Panc1 (cell line): ENCODE measurements at places on chromosomes 13 and 19.
A peak's percentile ranks its signal among the peaks of the same experiment; 100 is the strongest.

- no peak for DNase-seq
These were observed 7.8 kb downstream of the SLC7A1 start for GRCh38 chr13:29587645-29588044.

DNA sequence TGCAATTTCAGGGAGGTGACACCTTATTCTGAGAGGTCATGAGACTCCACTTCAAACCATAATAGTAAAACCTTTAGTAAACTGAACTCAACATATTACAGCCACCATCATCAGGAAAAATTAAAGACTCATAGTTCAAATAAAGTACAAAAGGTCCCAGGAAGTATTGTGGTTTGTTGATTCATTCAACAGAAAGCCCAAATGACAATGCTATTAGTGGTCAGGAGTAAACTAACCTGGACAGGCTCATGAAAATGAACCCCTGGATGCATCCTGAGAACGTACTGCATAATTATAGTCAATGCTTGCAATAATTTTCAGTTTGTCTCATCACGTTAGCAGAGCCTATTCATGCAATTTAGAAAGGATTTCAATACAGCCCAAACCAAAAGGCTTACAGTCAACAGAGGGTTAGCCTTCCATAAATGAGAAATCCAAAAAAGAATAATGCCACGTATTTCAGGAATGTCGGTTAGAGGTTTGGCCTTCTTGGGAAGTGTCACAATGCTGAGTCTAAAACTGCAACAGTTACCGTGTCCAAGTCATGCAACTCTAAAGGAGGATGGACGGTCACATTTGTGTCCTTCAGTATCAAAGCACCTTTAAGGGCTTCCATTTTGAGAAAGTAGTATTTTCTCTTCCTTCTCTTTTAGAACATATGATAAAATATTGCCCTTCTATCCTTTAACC, 280.8 kb downstream of the ABCC4 start:
- peak; percentile 18 for DNase-seq

- DNase-seq, result no peak
These were observed 3.5 kb downstream of the ELANE start for GRCh38 chr19:855566-856120.

DNA sequence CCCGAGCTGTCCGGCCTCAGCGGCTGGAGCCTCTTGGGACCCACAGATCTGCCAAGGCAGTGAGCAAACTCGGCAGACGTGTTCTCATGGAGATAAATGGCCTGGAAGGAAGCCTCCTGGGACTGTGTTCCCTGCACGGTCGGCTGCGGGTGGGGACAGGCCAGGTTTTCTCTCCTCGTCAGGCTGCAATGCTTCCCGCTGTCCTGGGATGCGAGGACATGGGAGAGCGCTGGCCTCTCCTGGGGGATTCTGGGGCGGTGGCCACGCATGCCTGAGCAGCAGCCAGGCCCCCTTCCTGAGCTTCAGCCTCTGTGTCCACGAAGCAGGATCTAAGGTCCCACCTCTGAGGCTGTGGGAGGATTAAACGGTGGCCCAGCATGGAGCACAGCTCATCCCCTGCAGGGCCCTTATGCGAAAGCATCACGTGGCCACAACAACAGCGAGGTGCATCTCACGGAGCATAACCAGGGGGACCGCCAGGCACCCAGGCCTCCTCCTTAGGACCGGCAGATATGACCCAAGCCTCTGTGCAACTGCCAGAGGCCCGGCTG, 21.2 kb upstream of the C13orf46 start:
- DNase-seq, result no peak

DNA sequence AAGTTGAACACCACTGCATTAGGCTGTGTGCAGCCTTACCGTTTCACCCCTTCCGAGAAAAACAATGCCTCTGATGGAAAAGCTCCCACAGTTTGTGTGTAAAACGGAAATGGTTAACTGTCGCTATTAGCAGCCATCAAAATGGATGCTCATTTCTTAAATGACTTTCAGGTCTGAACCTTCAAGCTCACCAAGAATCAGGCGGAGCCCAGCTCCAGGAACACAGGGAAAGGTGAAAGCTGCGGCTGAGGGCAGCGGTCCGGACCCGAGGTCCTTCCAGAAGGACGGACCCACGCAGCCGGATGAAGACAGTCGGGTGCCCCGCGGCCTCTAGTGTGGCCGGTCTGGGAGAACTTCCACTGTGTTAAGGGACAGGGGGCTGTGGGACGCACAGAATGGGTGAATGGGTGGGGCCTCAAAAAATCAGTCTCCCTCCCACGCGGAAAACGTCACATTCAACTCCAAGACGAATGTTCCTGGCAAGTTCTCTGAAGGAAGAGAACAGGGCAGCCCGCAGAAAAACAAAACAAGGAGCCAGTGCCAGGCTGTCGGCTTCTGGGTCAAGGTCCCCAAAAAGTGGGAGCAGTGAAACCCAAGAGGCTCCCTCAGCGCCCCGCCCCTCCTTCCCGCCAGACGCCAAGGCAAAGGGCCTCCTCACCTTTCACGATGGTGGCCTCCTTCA, 4.9 kb downstream of the IRS2 start:
- DNase-seq, result no peak

- no peak for DNase-seq
These were observed at the start of gene GEMIN7 for GRCh38 chr19:45079063-45079910. Gene GEMIN7, plus strand, starts transcription at chr19:45079260. Its CDS starts 10,855 bp downstream, at chr19:45090115.

DNA sequence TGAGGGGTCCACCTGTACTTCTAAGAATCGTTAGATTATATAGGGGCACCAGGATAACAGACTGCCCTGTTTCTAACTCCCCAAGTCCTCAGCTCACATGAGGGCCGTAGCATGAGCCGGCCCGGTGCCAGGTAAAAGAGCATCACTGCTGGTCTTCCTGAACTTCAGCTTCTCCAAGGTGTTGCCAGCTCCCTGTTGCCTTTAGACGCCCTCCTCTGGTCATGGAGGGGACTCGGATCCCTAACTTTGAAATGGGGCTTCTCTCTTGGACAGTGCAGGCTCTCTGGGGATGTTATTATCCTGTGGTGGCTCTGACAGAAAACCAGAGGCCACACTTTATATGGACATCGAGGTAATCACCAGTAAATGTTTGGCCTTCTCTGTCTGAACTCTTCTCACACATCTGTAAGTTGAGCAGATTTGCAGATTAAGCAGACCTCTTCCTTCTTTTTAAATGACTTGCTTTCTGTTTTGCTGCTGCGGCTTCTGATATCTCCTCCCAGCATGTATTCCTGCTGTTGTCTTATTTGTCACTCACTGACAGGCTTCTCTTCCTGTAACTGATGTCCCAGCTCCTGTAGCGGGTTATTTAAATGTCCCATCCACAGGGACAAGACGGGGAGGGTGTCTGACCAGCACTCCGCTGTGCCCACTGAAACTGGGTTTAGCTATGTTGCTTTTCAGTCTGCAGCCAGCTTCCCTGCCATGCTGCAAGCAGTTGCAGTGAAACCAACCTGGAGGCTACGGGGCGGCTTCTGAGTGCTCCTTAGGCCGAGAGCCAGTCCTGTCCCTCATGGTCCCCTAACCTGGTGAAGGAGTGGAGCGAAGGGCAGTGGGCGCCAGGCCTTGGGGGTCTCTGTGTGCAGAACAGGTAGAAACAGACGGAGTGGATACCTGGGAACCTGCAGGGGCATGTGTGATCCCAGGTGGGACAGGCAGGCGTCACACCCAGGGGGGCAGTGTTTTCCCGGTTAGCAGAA, 39.2 kb downstream of the TSSK6 start:
- DNase-seq, result no peak

- no peak for DNase-seq
These were observed 243.5 kb downstream of the RGCC start for GRCh38 chr13:41700790-41701310.

DNA sequence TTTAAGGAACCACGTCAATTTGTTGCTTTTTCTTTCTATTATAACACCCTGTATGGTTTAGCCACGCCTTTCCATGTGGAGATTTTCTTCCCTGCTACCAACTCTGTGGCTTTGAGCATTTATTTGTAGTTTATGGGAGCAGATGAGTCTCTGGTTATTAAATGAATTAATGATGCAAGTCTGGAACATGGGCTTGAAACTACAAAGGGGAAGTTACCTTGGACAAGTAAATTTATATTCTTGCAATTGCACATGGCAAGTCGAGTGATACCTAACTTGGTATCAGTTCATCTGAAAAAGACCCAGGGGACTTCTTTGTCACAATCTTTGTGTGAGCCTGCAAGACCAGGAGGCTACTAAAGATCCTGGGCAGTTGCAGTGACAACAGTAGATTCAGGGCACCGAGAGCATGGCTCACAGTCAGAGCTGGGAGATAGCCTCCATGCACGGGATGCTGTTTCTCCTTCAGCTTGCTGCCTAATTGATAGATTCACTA, 24.4 kb downstream of the B3GLCT start:
- DNase-seq, result no peak

- no peak for DNase-seq
These were observed 50.4 kb downstream of the C13orf46 start for GRCh38 chr13:113923376-113924063.

- no peak for DNase-seq
These were observed 27.4 kb downstream of the UBAC2 start for GRCh38 chr13:99227909-99228688.

- no peak for DNase-seq
These were observed 391.2 kb downstream of the KLF12 start for GRCh38 chr13:73742982-73743381.

- DNase-seq, result no peak
These were observed 139.9 kb downstream of the PCDH20 start for GRCh38 chr13:61275736-61276135.

GRCh38 chr13:48125794-48126228, 30.9 kb upstream of the MED4 start:
- DNase-seq, result no peak

DNA sequence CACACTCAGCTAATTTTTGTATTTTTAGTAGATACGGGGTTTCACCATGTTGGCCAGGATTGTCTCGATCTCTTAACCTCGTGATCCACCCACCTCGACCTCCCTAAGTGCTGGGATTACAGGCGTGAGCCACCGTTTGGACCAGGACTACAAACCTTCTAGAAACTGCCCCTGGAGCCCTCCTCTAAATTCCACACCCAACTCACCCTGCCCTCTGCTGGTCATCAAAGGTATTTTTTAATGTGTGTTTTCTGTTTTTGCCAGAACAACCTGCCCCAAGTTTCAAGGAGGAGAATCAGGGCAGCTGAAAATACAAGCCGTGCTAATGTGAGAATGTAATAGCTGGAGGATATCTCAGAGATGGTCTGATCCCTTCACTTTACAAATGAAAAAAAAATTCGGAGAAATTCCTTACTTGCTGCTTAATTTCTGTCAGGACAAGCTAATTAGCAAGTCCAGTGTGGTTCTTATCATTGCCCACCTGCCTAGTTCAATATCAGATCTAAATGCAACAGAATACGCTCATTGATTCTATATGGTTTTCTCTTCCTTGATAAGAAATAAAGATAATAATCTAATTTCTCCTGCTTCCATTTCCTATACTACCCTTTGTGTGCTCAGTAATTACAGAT, 4.1 kb downstream of the ATP8A2 start:
- DNase-seq, result peak; percentile 25

DNA sequence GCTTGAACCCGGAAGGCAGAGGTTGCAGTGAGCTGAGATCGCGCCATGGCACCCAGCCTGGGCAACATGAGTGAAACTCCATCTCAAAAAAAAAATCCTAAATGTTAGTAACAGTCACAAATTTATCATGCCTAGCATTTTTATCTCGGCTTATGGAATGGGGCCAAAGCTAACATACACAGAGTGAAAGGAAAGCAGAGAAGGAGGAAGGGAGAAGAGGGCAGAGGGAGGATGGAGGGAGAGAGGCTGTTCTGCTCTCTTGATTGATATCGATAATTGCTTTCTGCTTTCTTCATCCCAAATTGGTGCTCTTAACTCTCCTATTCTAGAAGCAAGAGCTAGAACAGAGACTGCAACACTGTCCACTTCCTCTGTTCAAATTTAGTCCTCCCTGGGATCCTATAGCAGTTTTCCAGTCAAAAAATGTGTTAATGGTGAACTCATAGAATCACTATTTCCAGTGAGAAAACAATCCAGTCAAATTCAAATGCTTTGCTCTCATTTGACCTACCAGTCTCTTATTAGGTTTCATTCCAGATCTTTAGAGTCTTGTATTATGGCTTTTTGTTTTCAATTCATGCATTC, 15.8 kb upstream of the TUBGCP3 start:
- DNase-seq, result no peak

DNA sequence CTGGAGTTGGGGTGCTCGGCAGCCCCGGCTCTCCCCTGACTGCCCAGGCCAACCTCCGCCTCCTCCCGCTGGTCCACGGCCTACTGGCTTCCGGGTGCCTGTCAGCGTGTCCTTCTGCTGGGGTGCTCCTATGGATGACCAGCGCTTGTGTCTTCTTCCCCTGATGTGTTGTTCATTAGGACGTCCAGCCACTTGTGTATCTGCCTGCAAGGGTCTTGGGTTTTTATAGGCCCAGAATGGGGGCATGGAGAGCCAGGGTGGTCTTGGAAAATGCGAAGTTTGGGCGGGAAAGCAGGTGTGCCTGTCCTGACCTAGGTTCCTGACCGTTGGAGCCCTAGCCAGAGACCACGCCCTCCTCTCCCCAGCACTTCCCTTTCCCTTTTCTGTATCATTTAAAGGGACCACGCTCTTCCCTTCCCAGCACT, 139.8 kb downstream of the SLITRK5 start:
- no peak for DNase-seq

GRCh38 chr13:108408672-108409071, 139.2 kb downstream of the TNFSF13B start:
- DNase-seq, result no peak

- DNase-seq, result no peak
These were observed 92.3 kb downstream of the RFC3 start for GRCh38 chr13:33910255-33910654.

GRCh38 chr19:33248553-33248953, 22.9 kb upstream of the SLC7A10 start:
- DNase-seq, result no peak

GRCh38 chr19:49814010-49814409, 918 bp upstream of the FUZ start:
- no peak for DNase-seq

GRCh38 chr19:918481-919198, 1.5 kb downstream of the KISS1R start:
- DNase-seq, result no peak

- no peak for DNase-seq
These were observed 17.7 kb downstream of the MIER2 start for GRCh38 chr19:326871-327270.
